ENCODE measurements at places on chromosomes 1 and 21.

- DNase-seq, result no peak
Observed at GRCh38 chr21:46418265-46418946, 40.3 kb upstream of the DIP2A start.

DNA sequence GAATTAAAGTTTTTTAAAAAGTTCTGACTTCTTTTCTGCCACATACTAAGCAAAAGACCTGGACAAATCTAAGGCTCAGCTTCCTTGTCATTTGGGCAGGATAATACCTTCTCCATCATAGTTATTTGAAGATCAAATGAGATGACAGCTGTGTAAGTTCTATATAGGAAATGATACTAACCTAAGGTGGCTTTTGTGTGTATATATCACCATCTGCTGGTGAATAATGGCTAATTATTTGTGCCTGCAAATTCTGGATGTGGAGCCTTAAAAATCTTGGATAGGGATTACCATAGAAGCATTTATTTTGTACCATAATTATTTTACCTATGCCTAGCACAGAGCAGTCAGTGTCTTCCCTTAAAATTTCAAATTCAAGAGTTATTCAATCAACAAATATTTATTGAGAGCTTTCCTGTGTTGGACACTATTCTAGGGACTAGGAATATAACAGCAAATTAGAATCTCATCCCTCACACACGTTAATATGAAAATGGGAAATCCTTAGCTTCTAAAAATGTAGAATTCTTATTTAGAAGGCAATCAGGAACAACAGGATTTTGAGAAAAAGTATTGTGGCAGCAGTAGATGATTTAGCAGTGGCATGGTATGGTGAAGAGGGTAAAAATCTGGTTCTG is 89.8 kb downstream of the TMEM200B start:
- no peak for DNase-seq

GRCh38 chr1:2962946-2963345 is 58.3 kb upstream of the ACTRT2 start:
- DNase-seq, result no peak

GRCh38 chr1:215201283-215201682 is 118.7 kb downstream of the KCNK2 start:
- no peak for DNase-seq

- DNase-seq, result no peak
Observed at GRCh38 chr1:7989762-7990428, 28.4 kb downstream of the PARK7 start.

DNA sequence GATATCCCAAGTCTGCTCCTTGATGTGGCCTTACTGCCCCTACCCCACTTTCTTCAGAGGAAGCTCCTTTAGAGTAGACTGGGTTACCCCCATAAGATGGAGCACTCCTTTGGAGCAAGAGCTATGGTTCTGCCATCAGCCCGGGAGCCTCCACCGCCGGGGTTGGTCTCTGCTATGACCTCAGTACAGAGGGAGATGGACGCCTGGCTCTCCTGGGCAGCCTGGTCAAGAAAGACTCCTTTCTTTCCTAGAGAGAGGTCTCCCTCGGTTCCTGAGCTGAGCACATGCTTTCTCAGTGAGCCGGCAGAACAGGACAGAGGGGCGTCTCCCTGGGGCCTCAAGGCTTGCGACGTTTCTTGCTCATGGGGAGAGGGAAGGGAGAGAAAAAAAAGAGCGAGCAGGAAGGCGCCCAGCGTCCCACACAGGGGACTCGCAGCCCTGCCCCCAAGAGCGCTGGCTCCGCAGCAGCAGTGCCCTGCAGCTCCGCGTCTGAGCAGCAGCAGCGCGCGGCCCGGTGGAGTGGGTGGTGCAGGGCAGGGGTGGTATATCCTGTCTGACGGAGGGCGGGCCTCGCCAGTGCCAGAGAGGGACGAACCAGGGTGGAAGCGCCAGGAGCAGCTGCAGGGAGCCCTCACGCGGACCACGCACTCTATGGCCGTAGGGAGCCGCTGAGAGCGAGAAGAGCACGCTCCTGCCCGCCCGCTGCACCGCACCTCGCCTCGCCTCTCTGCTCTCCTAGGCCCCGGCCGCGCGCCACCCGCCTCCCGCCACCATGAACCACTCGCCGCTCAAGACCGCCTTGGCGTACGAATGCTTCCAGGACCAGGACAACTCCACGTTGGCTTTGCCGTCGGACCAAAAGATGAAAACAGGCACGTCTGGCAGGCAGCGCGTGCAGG is at the start of gene PKP1:
TSS of gene PKP1 (plus strand) at position 576 of the 899 bp plus-strand sequence. CDS start at position 773, 197 bp downstream.
- DNase-seq, result no peak

GRCh38 chr21:44632067-44632466 is 5.1 kb upstream of the KRTAP10-10 start:
- no peak for DNase-seq

DNA sequence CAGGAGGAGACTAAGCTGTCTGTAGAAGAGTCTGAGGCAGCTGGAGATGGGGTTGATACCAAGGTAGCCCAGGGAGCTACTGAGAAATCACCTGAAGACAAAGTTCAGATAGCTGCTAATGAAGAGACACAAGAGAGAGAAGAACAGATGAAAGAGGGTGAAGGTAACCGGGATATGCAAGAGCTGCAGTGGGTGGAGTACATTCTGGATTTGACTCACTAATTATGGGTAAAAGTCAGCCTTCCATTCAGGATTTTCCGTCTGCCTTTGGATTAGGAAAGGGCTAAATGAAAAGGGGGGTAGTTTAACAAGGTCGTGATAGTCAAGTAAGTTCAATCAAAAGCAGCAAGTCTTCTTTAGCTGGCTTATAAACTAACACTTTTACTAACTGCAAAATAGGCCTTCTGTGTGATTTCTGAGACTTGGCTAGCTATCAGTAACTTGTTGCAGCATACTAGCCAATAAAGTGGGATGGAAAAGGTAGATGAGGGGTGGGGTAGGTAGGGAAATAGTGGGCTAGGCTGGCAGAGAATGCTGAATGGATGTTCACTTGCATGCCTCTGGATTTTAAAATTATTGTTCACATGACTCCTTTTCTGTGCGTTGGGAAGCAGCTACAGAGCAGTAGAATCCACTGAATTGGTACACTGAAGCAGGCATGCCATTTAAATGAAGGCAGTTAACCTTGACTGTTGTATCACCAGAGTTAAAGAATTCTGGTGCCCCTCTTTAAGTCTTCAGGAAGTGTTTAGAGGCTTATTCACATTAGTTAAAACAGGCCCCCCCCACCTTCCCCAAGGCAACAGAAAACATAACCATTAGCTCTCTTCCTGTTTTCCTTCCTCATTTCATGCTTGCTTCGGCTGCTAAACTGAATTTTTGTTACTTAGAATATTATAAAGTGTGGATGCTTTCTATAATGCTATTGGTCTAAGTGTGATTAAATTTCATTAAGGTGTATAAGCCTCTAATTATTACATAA is 15.4 kb downstream of the CCDC17 start:
- no peak for DNase-seq

DNA sequence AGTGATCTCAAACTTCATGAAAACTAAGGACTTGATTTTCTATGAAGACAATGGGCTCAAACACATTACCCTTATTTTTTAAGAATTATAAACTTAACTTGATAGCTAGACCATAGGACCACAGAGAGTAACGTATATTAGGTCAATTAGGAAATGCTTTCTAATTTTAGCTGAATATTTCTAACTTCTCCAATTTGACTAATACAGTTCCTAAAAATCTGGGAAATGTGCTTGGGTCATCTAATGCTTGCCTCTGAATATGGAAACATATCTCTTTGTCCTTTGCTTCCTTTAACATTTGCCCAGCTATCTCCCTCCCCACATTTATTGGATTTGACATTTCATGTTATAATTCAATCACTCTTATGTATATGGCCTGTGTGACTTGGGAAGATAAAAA is 141.4 kb downstream of the LHX8 start:
- DNase-seq, result no peak

- no peak for DNase-seq
Observed at GRCh38 chr1:28172713-28173150, 3.8 kb downstream of the PTAFR start.

- DNase-seq, result no peak
Observed at GRCh38 chr21:37240978-37241377, 26.2 kb downstream of the VPS26C start.

DNA sequence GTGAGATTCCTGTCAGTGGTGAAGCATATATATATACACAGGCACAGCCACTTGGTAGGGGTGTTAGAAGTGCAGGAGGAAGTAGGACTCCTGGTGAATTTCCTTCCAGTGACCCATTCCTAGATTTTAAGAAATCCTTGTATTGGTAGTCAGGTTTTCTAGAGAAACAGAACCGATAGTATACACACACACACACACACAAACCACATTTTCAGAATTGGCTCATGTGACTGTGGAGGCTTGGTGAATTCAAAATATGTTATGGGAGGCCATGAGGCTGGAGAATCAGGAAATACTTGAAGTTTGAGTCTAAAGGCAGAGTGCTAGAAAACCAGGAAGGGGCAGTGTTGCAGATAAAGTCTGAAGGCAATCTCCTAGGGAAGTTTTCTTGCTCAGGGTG is 114.2 kb downstream of the FCRL5 start:
- no peak for DNase-seq

- no peak for DNase-seq
Observed at GRCh38 chr1:55418208-55419000, 203.2 kb upstream of the USP24 start.

DNA sequence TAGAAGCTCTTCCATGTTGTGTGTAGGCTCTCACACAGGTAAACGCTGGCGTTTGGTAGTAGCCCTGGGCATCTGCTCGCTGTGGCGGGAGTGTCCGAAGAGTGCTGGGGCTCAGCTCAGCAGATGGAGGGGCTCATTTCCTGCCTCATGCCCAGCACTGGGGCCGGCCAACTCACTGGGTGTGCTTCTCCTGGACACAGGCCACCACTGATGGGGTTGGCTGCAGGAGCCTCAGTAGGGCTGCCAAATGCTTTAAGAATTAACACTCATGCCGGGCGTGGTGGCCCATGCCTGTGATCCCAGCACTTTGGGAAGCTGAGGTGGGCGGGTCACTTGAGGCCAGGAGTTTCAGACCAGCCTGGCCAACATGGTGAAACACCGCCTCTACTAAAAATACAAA is 20.9 kb downstream of the UQCRHL start:
- DNase-seq, result no peak

GRCh38 chr1:6256645-6257044 is 4.3 kb downstream of the GPR153 start:
- DNase-seq, result no peak

- no peak for DNase-seq
Observed at GRCh38 chr1:156372876-156373275, 3.9 kb downstream of the RHBG start.

GRCh38 chr1:9942399-9942938 is 722 bp downstream of the LZIC start:
- DNase-seq, result no peak

DNA sequence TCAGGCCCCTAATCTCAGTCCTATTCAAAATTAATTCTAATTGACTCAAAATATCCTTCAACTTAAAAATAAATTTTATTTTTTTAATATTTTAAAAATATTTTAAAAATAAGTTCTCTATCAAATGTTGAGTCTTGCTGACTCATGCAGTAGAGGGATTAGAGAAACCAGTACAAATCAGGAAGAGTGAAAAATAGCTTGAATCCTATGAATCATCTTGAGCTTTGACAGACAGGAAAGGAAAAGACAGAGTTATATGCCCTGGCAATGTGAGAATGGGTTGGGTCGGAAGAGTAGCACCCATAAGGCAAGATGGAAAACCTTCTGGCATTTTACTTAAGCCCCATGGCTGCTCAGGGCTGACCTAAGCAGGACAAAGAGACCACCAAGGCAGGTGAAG is 346.6 kb upstream of the RUNX1 start:
- no peak for DNase-seq

DNA sequence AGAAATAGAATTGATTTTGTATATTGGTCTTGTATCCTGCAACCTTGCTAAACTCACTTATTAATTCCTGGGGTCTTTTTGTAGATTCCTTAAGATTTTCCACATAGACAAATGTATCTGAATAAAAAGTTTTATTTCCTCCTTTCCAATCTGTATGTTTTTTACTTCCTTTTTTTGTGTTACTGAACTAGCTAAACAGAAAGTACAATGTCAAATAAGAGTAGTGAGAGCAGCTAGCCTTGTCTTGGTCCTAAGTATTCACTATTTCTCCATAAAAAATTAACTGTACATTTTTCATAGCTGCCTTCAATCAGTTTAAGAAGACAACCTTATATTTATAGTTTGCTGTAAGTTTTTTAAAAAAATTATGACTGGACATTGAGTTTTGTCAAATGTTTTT is 74.9 kb downstream of the FASLG start:
- no peak for DNase-seq

DNA sequence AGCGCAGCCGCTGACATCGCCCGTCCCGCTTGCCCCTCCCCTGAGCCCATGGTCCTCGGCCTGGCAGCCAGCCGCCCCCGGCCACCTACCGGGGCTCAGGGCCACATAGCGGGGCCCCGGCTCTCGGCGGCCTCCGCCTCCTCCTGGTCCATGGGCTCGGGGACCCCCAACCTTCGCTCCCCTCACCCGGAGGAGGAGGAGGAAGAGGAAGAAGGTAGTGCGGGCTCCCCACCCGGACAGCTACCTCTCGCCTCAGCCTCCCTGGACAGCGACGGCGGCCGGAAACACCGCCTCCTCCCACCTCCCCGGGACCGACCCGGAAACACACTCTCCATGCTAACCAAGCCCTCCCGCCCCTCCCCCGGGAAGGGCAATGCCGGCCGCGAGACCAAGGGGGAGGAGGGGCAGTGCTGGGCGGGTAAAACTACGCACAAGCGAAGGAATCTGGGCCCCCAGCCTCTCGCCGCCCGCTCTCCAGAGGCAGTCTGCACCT is at the start of gene KIAA0319L:
TSS of gene KIAA0319L (minus strand) at position 286 of the 493 bp plus-strand sequence. CDS start 2,912 bp downstream, outside the sequence.
- DNase-seq, result no peak

- no peak for DNase-seq
Observed at GRCh38 chr1:105137543-105138457, 1388.1 kb downstream of the AMY1C start.

DNA sequence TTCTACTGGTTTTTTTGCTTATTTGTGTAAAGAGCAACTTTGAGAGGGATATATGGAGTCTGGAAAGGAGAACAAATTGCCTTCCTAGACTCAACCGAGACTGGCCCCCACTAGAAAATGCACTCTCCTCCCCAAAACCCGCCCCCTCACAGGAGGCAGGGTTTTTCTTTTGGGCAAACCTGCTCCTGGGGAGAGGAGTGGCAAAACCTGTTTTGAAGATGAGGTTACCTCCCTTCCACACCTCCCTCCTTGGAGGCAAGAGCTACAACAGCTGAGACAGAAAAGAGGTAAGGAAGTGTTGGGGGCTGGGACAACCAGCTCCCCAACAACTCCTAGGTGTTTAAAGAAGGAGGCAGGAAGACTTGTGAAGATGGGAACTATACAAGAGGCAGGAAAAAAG is at the start of gene BNIPL:
TSS of gene BNIPL (plus strand) at position 231 of the 400 bp plus-strand sequence. CDS start at position 371, 140 bp downstream.
- DNase-seq, result no peak

- no peak for DNase-seq
Observed at GRCh38 chr1:56216218-56216617, 363.1 kb downstream of the PLPP3 start.

GRCh38 chr1:156667610-156667967 is 9.6 kb downstream of the NES start:
- DNase-seq, result no peak

- DNase-seq, result no peak
Observed at GRCh38 chr1:155990005-155990739, 11.8 kb upstream of the ARHGEF2 start.

DNA sequence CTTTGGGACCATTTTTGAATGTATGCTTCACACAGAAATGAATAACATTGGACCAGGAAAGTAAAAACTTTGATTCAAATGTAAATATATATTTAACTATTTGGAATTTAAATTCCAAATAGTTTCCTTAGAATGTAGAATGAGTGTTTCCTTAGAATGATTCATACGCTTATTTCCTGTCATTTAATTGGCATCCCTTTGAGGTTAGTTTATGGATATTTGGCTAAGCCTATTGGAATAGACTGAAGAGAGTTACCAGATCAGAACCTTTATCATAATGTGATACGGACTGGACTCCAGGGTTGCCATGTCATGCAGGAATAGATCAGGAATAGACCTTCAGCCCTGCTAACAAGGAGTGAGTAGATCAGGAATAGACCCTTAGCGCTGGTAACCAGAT is 133.1 kb downstream of the TNNI3K start:
- DNase-seq, result no peak
